Midbrain (tissue), 1 donor: ENCODE measurements at places on chromosomes 5 and 9.

GRCh38 chr5:11902201-11902619 lies 2.0 kb downstream of the CTNND2 start:
- DNase-seq, result no peak

GRCh38 chr5:155897761-155898160 lies 429.2 kb upstream of the SGCD start:
- DNase-seq, result no peak

DNA sequence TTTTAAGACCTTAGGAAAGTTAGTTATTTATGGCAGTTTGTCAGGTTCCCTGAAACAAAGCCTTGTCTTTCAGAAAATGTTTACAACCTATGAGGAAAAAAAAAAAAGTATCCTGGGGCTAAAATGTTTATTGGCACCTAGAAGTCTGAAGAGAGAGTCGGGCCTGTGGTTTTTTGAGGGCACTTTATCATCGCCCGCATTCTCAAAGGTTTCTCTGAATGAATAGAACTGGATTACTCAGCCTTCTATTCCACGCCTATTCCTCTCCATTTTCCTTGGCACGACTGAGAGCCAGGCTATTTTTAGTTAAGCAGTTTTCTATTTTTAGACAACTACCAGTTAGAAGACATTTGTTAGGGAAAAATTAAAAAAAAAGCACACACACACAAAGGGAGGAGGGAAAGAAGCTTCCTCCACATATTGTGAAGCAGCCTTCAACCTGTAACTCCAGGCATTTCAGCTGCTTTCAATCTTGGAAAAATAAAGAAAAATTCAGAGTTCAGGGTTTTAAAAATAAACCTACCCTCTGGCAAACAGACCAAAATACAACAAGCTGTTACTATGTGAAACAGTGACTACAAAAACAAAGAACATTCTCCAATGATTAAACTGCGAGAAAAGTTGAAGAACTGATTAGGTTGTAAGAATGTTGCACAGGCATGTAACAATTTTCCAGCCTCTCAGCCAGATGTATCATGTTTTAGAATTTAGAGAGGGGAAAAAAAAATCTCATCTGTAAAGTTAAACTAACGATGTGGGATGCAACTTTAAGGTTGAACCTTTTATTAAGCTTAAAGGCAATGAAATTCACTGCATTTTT lies 97.0 kb downstream of the MEF2C start:
- DNase-seq, result peak; percentile 38

GRCh38 chr9:120481846-120482245 lies 98.1 kb downstream of the CDK5RAP2 start:
- DNase-seq, result no peak

GRCh38 chr5:144036476-144036875 lies 134.0 kb downstream of the YIPF5 start:
- DNase-seq, result no peak
